Activated T-helper 2 cell treated with anti-CD3 and anti-CD28 coated beads, Interferon-gamma antibody, Interleukin-2, Interleukin-4, amounts not matched to agents 10 μg/mL and 5 μg/mL and 100 μg/mL, durations not matched to agents 14 hours and 24 hours and 36 hours (primary cell): ENCODE measurements at places on chromosomes 12 and 14. TPM values are rescaled to one million over a fixed set of nuclear protein-coding genes. Genes with fewer than 3 reads are reported as not detected.

Gene GPD1
- total RNA-seq: 0.76 and 0.87 TPM in 2 replicates

Gene CLEC12A
- total RNA-seq: 0.30 and 0.32 TPM in 2 replicates

Gene DBX2
- not detected in 2 replicates for total RNA-seq

Gene COL2A1
- total RNA-seq: 0.14 and 0.27 TPM in 2 replicates

Gene PPP4R4
- total RNA-seq: 1.2 and 1.8 TPM in 2 replicates

Gene GARIN6
- total RNA-seq: not detected in 2 replicates

Gene IFNG-AS1
- not detected in 2 replicates for total RNA-seq

Gene EIF2B1
- 65.8 and 66.0 TPM in 2 replicates for total RNA-seq

GRCh38 chr14:70685474-70686197, 43.9 kb downstream of the TTC9 start:
- DNase-seq: no peak

GRCh38 chr14:104641753-104642539, 37.4 kb upstream of the TMEM179 start:
- no peak for DNase-seq

DNA sequence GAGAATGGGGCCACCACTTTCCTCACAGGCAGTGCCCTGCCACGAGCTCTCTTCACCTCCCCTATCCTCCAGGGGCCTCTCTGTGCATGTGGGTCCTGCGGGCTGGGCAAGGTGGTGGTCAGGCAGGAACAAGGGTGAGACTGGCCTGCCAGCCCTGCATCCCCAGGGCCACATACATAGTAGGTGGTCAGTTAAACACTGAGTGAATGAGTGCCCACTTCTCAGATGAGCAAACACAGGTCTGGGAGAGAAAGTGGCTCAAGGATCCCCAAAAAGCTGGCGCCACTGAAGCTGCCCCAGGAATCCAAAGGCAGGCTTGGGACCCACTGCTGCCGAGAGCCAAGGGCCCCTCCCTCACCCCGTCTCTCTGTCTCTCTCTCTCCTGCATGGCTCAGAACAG, 51.1 kb downstream of the CCNK start:
- DNase-seq: no peak

DNA sequence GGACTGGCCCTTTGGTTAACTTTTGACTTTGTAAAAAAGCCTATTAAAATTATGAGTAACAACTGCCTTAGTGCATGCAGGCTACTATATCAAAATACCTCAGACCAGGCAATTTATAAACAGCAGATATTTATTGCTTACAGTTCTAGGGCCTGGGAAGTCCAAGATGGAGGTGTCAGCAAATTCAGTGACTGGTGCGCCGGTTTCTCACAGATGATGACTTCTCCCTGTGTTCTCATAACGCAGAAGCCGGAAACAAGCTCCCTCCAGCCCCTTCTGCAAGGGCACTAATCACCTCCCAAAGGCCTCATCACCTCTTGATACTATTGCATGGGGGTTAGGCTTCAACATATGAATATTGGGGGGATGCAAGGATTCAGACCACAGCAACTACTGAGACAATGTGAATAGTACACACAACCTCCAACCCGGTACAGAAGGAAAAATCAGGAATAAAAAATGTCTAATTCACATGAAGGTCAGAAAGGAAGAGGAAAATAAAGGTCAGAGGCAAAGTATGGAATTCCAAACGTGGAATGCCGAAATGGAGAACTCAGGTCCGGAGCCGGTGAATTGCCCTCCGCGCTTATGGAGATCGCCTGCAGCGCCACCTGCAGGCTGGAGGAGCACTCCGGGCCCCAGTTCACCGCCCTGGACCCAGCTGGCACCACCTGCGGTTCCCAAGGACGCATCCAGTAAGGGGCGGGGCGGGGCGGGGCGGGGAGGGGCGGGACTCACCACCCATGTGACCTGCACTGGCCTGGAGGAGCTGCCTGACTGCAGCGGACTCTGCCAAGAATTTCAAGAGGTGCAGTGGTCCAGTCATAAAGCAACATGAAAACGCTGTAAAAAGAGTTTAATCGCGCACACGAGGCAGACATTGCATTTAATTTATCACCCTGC, 203.4 kb downstream of the KIF26A start:
- DNase-seq: no peak

DNA sequence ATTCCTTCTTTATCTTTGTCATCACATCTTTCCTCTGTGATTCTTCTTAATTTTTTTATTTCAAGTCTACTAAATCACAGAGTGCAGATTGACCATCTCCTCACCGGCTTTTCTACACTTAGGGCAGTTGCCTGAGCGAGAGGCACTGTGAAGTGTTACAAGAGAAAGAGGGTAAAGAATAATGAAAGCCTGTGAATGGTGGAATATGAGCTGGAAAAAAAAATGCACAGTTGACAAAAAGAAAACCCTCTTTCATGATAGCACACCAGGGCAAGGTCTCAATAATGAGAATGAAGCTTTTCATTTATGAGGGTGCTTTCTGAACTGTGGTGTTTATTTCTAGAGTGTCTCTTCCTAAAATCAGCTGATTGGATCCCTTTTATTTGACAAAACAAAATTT, 106.2 kb upstream of the PDE3A start:
- DNase-seq: no peak

- no peak for DNase-seq
Observed at GRCh38 chr12:77047341-77048109, 17.8 kb downstream of the E2F7 start.

DNA sequence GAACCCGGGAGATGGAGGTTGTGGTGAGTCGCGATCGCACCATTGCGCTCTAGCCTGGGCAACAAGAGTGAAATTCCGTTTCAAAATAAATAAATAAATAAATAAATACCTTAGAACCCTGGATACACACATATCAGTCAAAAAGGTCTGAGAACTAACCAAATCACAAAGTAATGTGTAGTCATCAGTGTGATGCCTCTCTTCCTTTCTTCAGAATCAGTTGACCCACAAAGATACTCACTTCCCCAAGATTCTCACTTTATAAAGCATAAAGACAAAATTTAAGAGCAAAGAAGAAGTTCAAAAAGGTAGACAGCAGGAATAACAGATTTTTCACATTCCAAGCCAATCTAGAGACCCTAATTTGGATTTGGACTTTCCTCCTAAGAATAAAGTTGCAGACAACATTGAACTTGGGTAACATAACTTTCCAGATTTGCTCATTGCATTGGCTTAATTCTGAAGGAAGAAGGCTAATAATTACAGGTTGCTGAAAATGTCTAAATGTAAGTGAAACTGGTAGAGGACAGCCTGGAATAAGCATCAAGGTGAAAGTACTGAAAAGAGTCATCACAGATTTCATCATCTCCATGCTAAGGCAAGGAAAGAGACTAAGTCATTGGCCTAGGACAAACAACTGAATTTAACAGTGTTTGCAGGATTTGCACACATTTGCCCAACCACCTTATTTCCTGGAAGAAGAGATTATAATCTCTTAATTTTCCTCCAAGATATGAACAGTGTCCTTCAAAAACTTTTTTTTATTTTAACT, 17.4 kb downstream of the TMED10 start:
- no peak for DNase-seq

DNA sequence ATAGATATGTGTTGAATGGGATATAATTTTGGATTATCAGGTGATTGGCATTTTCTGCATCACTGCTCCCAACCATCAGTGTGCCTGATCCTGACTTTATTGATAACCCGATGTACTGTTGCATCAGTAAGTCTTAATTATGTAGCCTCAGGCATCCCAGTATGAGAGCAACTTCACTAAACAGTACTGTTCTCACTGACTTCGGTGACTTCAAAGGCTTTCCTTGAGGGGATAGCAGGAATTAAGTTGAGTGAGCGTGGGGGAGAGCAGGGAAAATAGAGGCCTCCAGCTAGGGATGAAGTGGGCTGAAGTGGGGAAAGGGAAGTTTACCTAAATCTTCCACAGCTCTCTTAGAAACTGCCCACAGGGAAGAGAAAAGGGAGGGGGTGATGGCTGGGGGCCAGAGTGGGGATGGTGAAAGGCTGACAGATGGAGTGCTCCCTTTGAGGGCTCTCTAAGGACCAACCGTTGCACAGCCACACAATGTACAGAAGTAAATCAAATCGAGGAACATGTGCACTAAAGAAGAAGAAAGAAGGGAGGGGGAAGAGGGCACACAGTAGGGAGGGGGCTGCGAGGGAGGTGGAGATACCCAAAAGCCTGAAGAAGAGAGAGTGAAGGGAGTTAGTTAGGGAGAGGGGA, 10.7 kb upstream of the NEUROD4 start:
- no peak for DNase-seq

DNA sequence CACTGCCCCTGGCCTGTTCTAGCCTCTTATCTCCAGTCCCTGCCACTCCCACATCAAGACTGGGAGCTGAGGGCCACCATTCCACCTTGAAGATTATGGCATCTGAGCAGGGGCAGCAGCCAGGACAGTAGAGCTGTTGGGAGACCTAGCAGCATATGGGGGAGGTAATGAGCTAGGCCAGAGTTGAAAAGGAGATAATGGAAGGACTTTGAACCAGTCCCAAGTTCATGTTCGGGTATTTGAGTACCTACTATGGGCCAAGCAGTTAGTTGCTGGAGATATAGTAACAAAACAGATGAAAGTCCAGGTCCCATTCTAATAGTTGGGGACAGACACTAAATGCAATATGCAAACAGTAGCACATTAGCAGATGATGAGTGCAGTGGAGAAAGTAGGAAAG, 151.5 kb downstream of the PLXNC1 start:
- no peak for DNase-seq

DNA sequence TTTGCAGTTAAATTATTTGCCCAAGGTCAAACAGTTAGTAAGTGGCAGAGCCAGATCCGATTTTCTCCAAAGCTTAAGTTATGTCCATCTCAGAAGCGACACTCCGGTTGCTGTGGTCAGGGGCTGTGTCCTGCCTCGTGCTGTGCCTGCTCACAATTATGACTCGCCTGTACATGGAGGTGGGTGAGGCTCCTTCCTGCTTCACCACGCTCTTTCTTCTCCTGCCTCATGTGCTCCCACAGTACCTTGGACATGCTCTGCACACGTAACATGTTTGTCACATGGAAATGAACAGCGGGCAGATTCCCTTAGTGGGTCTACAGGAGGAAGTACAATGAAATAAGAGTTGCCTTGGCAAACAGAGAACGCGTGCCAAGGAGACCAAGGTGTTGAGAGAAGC, 62.2 kb upstream of the CCND2 start:
- DNase-seq: no peak

GRCh38 chr14:49641697-49642129, 6.7 kb upstream of the DNAAF2 start:
- DNase-seq: no peak

DNA sequence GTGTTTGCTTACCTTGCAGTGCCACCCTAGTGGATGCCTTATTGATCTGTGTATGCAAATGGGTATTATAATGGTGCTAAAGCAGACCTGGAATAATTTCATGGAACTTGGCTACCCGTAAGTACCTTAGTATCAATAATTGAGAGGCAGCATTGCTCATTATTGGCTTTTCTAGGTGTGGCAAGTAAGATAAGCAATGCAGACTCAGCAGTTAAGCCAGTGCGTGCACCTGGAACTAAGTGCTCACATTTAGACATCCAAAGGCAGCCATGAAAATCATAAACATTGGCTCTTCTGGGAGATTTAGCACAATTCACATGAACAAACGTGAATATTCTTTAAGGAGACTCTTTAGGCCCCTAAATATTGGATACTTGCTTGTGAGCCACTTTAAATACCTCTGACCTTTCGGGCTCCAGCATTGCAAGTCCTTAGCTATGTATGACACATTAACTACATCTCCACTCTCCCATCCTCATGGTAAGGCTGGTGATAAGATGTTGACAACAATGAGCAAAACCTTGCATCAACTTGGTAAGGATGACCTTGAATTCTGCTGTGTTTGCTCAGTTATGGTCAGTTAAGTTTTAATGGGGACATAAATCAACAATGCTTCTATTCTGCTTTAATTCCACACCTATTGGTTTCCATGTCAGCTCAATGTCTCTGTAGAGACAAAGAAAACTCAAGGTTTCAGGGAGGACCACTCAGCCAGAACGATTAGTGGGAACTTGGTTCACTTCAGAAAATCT, 112.0 kb downstream of the SLC5A8 start:
- DNase-seq: no peak

GRCh38 chr14:28577187-28577586, 189.4 kb upstream of the FOXG1 start:
- DNase-seq: no peak

GRCh38 chr12:6778217-6778573, 5.9 kb downstream of the LAG3 start:
- DNase-seq: no peak

DNA sequence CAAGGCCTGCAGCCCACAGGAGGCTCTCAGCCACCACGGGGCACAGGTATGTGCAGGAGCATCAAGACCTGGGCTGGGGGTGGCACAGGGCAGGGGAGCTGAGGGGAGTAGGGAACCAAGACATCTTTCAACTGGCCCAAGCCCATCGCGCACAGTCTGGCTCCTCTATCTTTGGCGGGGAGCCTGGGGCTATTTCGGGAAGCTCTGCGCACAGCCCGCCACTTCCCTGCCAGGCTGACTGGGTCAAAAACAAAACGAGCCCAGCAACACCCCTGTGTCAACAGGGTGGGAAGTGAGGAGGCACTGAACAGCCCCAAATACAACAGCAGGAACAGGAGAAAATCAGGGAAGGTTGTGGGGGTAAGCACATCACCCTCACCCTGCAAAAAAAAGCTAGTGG, 83.9 kb downstream of the ARL6IP4 start:
- no peak for DNase-seq

- no peak for DNase-seq
Observed at GRCh38 chr14:74973003-74973653, 17.7 kb upstream of the PGF start.

- DNase-seq: no peak
Observed at GRCh38 chr14:29274890-29275596, 508.5 kb downstream of the FOXG1 start.

GRCh38 chr14:72532686-72533454, 361.0 kb downstream of the DPF3 start:
- no peak for DNase-seq

GRCh38 chr12:30807695-30808034, 52.9 kb upstream of the CAPRIN2 start:
- no peak for DNase-seq

DNA sequence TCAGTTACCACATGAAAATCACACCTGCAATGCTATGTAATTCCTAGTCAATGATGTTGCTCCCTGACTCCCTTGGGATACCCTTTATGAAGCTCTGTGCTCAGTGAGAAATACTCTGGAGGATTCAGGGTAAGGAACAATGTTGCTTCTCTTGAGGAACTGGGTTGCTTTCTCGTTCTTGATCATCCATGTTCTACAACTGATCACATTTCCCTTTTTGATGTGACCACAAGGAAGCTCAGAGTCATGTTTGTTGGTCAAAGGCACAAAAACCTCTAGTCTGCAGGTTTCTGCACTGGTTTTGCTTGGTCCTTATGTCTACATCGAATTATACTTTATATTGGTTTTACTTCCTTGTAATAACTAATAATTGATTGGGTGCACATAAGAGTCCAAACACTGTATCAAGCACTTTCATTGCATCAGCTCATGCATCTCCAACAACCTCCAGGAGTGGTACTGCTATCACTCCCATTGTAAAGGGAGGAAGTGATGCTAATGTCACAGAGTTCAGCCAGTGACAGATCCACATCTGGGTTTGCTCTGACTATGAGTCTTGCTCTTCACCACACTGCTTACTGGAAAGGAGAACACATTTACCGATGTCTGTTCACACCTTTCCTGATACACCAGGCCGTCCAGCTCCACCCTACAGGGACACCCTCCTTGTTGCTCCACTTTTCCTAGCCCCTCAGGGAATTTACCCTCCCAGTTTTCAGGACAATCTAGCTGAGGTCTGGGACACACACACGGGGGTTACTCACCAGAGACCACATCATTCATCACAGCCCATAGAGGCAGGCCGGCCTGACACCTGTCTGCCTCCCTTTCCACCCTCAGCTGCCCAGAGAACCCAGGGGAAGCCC, 41.0 kb downstream of the CMKLR1 start:
- DNase-seq: no peak

- DNase-seq: no peak
Observed at GRCh38 chr12:71299541-71300376, 139.8 kb upstream of the LGR5 start.
